ENCODE measurements at places on chromosomes 2 and 18.

- DNase-seq = no peak
Measured at GRCh38 chr2:200330351-200331060, 24.0 kb downstream of the SPATS2L start.

- DNase-seq = no peak
Measured at GRCh38 chr18:74976331-74976909, 232.5 kb downstream of the PTGR3 start.

DNA sequence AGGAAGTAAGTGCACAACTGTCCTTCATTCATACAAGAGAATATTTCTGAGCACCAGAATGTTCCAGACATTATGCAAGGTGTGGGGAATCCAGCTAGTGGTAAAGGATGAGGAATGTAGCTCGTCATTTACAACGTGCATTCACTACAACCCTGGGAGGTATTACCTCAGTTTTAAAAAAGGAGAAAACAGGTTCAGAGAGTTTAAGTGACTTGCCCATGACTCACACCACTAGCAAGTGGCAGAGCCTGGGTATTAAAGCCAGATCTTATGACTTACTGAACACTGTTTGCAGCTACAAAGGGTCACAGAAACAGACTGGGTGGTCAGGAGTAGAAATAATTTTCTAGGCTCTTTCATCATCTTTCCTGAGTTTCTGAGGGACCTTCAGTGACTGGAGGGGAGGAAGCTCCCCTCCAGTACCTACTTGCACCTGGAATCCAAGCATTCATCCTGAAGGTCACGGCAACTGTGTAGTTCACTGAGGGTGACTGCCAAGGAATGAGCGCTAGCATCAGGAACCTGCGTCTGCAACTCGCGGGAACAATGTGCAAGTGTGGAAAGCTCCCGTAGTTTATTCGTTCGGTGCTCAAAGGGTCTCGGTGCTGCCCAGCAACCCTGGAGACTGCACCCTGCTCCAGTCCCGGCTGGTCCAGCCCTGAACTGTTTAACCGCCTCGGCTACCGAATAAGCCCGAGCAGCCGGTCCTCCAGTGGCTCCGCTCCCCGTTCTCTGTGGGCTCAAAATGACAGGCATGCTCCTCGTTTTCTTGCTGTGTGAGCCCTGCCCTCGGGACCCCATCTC is 647 bp downstream of the CCDC121 start:
- DNase-seq = no peak

- DNase-seq = no peak
Measured at GRCh38 chr2:218229239-218229638, 12.2 kb downstream of the ARPC2 start.

DNA sequence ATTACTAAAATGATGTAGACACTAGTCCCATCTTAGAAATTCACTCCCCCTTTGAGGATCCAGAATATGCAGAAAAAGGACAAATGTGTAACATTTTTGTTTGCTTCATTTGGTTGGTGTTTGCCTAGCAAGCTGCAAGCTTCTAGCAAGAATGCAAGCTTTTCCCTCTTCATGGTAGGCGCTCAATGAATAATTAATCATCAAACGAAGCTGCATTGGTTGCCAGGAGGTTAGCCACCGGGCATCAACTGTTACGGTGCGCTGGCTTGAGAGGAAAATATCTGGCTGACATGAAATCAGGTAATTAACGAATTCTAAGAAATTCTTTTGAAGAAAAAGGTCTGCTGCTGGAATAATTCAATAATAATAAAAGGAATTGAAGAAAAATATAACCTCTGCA is 341.0 kb upstream of the KYNU start:
- no peak for DNase-seq

DNA sequence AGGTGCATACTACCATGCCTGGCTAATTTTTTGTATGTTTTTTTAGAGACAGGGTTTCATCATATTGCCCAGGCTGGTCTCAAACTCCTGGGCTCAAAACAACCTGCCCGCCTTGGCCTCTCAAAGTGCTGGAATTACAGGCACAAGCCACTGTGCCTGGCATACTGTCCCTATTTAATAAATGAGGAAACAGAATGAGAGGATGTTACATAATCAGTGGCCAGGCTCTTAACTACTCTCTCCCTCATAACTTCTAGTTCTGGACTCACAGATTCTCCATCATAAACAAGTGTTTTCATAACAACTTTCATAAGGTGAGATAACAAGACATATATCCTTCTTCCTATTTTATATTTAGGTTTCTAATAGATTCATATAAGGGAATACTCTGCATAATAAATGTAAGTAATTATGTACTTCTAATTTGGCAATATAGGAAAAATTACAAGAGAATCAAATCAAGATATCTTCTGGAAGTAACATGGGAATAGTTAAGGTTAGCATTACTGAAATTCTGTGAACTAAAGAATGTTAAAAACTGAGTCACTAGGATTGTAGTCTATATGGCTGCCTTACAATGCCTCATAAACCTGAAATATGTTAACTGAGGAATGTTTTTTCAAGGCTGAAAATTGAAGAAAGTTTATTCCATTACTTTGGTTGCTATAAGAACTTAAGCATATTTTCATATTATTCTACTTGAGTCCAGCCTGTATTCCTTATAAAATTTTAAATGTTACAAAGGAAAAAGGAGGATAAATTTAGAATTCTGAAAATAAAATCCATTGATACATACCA is 71.3 kb downstream of the SLC25A12 start:
- DNase-seq = no peak

GRCh38 chr2:119247844-119248271 is 24.2 kb downstream of the STEAP3 start:
- DNase-seq = no peak

- no peak for DNase-seq
Measured at GRCh38 chr2:112156152-112156986, 18.2 kb downstream of the FBLN7 start.

- no peak for DNase-seq
Measured at GRCh38 chr2:186887107-186888090, 38.4 kb upstream of the ZSWIM2 start.

GRCh38 chr2:128664499-128664971 is 345.9 kb upstream of the HS6ST1 start:
- no peak for DNase-seq

DNA sequence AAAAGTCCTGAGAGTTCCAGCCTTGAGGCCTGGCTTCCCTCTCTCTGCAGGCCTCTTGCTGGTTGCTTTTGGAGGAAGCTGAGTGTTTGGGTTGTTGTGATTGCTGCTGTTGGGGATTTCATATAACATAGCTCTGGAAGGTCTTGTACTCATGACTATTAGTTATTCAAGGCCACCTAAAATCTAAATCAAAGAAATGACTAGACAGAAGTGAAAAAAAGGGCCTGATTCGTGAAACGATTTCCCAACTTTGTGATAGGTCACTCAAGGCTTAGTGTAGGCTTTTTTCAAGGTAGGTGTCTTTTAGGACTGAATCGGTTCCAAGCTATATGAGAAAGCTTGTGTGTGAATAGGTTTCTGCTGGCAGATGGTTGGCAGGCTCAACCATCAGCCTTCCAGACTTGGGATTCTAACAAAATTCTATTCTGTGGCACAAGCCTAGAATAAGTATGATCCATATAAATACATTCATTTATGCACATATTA is 164.4 kb downstream of the FMNL2 start:
- peak; percentile 33 for DNase-seq

DNA sequence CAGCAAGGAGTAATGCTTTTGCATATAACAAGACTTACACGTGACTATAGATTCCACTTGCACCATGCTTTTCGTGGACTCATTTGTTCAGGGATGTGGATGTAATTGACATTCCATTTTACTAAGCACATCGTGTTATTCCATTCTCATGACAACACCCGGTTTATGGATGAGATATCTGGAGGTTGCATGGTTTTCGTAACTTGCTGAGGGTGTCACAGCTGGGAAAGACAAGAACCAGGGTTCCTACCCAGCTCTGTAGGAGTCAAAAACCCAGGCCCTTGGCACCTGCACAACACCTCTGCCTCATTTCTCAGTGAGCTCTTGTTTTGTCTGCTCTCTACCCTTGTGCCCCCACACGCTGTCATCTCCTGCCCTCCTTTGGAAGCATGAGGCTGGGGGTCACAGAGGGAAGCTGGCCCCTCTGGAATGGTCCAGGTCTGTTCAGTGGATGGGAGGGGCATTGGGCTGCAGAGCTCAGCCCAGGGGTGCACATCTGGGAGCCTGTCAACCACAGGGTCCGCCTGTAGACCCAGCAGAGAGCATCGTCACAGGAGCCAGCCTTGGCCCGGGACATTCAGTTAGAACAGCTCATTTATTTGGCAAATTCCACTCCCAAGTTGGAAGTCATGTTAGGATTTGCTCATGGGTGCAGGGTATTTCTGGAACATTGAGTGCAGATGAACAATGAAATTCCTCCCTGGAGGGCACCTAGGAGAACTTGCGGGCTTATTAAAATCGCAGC is 120.1 kb upstream of the TWIST2 start:
- DNase-seq = no peak

Measured in cerebellar nuclear complex (tissue), 1 donor.